ENCODE measurements at places on chromosomes 5 and 9.

- no peak for DNase-seq
Observed at GRCh38 chr5:17255471-17256021, 38.1 kb downstream of the BASP1 start.

DNA sequence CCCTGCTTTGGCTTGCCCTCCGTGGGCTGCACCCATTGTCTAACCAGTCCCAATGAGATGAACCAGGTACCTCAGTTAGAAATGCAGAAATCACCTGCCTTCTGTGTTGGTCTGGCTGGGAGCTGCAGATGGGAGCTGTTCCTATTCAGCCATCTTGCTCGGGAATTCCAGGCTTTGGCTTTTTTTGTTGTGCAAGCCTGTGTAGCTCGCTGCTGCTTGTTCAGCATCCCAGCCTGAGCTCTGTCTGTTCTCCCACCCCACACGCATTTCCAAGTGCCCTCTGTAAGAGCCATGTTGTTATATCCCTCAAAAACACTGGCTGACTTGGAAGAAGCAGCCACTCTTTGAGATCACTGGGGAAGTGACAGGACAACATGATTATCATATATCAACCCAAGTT is 101.6 kb upstream of the DPYSL3 start:
- no peak for DNase-seq

GRCh38 chr9:101508211-101508610 is 25.4 kb upstream of the RNF20 start:
- DNase-seq, result no peak

GRCh38 chr5:147101659-147102369 is 133.0 kb upstream of the STK32A start:
- DNase-seq, result no peak

GRCh38 chr5:140998921-140999410 is 32.7 kb downstream of the PCDHAC2 start:
- no peak for DNase-seq

DNA sequence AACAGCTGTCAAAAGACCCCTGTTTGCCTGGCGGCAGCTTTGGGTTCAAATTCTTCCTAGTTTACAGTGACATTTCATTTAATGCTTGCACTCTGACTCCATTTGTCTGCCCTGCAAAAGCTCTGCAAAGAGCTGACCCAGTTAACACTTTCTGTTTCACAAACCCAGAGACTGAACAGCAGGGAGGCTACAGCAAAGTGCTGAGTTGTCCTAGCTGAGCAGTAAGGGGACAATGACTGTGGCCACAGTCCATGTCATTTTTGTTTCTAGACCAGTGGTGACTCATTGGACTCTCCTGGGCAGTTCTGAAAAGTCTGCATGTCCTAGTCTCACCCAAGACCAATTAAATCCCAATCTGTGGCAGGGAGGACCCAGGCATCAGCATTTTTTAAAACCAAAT is 994.8 kb upstream of the WWC1 start:
- DNase-seq, result no peak

GRCh38 chr5:34552686-34553085 is 103.4 kb upstream of the RAI14 start:
- DNase-seq, result no peak

DNA sequence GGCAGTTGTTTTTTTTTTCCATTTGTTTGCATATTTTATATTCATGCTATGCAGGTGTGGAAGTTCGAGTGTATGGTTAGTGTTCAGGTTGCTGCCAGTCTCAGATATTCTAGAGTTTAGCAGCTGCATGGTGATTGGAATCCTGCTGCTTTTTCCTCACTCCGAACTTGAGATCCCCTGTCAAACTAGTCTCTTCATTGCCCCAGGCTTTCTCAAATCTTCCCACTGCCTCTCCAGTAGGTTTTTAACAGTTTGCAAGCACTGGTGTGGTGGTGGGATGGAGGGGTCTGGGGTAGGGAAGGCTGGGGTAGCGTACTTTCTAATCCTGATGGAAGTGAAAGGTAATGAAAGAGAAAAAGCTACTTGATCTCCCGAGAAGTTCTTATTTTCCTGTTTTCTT is 112.9 kb downstream of the CHSY3 start:
- DNase-seq, result no peak
